ENCODE measurements at places on chromosomes 6 and 20.

GRCh38 chr6:108958900-108959770 lies 110.9 kb downstream of the ARMC2 start:
- no peak for DNase-seq

DNA sequence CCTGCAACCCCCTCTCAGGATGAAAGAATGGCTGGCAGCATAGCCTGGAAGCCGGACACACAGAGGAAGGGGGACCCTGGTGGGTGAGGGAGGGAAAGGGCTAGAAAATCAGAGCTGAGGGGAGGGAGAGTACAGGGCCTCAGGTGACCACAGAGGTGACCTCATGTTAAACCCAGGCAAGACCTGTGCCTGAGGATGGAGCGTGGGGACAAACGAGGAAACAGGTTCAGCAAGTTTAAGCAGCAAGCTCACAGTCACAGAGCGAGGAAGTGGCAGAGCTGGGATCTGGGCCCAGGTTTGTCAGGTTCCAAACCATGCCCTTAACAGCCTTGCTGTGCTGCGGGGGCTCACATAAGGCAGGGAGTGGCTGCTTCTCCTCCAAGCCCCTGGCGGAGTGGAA lies 4.0 kb upstream of the BPI start:
- DNase-seq: no peak

DNA sequence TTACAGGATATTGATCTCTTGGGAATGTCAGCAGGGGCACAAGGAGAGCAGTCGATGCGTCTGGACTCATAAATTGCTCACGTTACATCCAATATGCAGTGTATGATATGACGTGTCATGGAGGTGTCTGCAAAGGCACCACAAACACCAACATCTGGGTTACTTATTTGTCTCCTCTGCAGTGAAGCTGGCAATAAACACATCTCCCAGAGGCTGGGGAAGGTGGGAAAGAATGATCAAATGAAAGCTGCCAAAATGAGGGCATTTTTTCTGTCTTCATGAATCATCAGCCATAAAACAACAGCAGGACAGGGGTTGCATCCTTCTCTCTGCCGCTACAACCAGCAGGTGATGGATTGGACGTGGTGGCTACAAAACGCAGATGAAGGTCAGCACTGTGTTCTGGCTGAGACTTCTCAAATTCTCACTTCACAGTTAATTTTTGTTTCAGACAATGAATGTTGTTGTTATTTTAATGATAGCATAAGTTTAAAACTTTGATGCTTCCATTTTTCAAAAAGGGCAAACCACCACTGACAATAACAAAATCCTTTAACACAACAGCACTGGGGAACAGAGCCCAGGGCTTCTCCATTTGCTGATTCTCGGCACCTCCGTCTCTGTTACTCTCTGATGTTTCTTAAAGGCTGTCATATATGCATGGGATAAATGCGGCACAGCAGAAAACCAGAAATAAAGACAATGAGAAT lies 47.5 kb downstream of the ERMARD start:
- DNase-seq: no peak

GRCh38 chr6:134421501-134421900 lies 103.6 kb upstream of the SGK1 start:
- no peak for DNase-seq

- no peak for DNase-seq
These were observed 79.4 kb downstream of the CD24 start for GRCh38 chr6:106894978-106895702.

GRCh38 chr20:64091770-64092169 lies 7.6 kb upstream of the LKAAEAR1 start:
- no peak for DNase-seq

- no peak for DNase-seq
These were observed 48.4 kb downstream of the CEP43 start for GRCh38 chr6:167047554-167047953.

- no peak for DNase-seq
These were observed 365.3 kb downstream of the SAMD5 start for GRCh38 chr6:147873816-147874215.
